Daoy (cell line): ENCODE measurements at places on chromosomes 5 and 9.
A peak's percentile ranks its signal among the peaks of the same experiment; 100 is the strongest.

DNA sequence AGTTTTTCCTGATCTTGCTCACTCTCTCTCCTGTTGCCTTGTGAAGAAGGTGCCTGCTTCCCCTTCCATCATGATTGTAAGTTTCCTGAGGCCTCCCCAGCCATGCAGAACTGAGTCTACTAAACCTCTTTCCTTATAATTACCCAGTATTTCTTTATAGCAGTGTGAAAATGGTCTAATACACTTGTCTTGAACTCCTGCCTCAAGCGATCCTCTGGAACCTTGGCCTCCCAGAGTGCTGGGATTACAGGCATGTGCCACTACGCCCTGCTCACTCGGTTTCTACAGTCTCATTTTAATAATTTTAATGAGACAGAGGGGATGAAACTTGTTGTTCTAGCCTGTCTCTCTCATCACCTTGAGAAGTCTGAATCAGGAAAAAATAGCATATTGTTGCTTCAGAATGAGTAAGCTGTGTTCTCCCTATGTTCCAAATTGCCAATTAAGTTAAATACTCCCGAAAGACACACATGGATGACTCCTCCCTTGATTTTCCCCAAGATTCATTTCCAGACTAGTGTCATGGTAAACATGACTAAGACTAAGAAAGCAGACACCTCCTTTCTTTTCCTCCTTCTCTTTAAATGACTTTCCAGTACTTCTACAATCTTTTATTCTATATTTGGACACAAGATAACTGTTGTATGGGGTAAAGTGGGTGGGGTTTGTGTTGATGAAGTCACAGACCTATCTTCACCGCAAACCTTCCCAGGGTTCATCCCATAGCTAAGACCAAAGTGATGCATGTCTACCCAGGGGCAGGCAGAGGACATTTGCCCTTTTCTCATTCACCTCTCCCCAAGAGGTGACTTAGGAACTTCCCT lies 7.8 kb upstream of the DNAJC18 start:
- no peak for DNase-seq

DNA sequence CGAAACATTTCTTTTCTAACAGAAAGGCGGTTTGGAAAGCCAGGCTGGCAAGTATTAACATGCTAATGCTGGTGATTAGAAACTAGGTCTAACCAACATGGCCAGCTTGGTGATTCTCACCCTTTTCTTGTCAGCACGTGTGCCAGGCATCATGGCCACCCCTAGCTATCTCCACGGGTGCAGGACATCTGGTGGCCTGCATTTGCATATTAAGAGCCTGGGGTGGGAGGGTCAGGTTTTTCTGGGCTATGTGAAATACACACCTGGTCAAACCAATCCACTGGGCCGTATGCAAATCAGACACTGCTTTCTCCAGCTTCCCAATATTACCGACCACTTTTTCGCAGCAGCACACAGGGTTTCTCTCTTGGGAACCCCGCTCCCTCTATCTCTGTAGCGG lies 612.1 kb downstream of the PTPRD start:
- DNase-seq, result no peak

GRCh38 chr5:10760921-10761184 lies 181 bp downstream of the DAP start:
- DNase-seq, result no peak

DNA sequence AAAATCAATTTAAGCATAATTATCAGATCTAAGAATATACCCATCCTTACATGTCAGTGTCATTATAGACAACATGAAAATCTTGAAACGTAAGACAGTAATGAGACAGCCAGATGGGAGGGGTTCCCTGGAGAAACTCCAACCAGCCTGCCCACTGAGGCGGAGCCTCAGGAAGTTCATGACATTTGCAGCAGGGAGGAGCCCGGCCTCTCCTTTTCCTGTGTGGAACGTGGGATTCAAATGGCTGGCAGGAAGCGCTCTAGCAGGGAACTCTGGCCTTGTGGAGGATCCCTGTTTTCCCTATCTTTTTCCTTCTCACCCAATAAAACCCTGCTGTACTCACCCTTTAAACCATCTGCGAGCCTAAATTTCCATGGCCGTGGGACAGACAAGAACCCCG lies 176.6 kb upstream of the KCNN2 start:
- DNase-seq, result peak; percentile 46

DNA sequence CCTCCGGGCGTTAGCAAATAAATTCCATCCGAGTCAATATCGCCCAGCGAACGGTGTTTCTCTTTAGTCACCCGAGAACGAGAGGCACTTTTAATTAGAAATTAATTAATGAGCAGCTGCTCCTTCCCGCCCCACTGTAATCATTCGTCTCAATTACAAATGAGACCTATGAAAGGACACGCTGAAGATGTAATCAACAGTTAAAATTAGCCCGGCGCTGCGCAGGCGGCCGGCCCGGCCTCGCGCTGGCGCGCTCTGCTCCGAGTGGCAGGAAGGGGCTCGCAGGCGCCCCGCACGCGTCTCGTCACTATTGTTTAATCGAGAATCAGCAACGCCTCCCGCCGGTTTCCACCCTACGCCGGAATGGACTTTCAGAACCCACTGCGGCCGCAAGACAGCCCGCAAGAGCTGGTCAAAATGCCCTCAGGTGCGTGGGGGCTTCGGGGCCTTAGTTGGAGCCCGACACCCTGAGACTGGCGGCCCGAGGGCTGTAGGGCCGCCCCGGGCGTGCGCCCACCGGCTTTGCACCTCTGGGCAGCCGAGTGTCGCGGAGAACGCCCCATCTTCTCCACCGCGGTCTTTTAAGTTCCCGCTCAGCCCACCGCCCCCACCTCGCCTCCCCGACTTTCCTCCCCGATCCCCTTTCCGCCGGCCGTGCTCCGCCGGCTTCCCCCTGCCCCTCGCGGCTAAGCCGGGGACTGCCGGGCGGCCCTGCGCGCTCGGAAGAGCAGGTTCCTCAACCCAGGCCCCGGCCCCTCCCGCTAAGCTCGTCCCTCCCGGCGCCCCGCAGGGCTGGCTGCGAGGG lies 597 bp upstream of the IRX4 start:
- peak; percentile 68 for DNase-seq

DNA sequence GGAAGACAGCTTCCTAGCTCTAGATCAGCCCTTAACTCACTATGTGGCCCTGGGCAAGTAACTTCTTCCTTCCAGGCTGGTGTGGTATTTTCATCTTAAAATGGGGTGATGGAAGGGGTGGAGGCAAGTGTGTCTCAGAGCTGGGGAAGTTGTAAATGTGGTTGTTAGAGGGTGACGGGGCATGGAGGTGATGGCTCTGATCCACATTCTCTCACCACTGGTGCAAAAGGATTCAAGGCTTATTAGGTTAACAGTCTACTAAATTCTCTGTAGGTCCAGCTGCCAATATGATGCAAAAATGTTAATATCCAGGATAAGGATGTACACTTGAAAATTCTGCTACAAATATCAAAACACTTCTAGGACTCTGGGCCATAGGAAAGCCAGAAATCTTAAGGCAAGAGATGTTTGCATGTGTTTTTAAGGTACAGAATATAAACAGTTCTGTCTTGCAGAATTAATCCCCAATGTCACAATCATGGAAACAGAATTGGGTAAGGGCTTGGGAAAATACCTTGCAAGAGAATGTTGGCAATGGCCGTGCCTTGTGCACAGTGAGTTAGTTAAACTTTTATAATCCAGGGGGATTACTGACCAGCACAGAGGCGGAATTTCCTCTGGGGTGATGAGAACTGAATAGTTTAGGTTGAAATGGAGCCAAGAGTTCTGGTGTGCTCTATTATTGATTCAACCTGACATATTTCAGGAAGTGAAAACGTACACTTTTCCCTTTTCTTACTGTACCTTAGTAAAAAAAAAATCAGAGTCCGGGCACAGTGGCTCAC lies 19.8 kb downstream of the TNFSF15 start:
- no peak for DNase-seq

DNA sequence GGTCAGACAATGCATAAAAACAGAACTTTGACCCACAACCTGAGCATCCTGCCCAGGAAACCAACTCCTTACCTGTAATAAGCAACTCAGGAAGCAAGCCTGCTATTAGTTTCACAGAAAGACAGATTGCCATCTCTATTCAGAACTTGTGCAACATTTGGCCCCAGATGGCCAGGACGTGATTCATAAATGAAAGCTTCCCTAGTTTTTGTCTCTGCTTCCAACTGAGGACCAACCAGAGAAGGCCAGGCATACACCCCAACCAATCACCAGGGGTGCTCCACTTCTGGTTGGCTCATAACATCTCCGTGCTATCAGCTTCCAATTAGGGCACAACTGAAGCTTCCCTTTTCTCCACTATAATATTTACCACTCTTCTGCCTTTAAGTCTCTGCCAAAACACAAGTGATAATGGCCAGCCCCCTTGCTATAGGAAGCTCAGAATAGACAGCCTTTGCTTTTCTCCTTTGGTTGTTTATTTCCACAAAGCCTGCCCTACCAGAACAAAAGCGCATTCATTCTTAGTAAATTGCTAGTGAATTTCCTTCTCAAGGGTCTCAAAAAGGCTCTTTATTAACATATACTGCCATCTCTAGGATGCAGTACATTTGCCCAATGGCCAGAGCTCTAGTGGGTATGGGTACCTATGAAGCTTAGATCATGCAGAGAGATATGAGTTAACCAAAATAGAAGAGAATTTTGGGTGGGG lies 289.7 kb upstream of the DAP start:
- DNase-seq, result peak; percentile 9

GRCh38 chr5:143474616-143475015 lies 71.1 kb upstream of the NR3C1 start:
- no peak for DNase-seq

- peak; percentile 17 for DNase-seq
Observed at GRCh38 chr9:82923092-82923911, 139.6 kb downstream of the RASEF start.

- DNase-seq, result no peak
Observed at GRCh38 chr9:83476513-83476912, 61.7 kb downstream of the FRMD3 start.

DNA sequence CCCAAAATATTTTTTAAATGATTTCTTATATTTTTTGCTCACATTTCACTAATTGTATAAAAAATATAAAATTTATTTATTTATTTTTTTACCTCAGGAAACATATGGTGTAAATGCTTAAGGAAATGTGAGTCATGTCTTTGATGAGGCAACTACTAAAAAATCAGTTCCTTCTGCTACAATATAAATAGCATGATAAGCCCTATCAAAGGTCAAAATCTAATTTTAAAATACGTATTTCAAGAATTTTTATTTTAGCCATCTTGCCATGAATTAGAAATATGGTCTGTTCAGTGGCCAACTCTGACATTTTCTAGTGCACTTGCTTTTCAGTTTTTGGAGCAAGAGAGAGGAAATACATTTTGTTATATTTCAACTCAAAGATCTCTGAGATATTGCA lies 50.5 kb downstream of the PDE4D start:
- no peak for DNase-seq

DNA sequence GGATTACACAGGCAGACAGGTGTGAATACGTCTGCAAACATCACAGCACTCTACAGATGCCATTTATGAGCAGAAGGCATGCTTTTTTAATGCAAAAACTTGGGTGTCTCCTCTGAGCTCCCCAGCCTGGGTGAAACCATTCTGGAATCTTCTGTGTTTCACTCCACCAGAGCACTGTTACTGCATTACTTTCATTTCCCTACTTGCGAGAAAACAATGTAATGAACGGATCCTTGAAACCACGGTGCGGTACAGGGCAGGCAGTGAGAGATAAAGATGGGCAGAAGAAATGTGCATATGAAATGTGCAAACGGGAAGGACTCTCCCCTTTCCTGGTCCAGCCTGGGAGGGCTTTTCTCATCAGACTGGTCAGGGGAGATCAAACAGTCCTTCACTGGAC lies 584.3 kb upstream of the KLF4 start:
- DNase-seq, result no peak

- DNase-seq, result peak; percentile 67
Observed at GRCh38 chr5:122415030-122415800, 103.2 kb downstream of the SNCAIP start.

DNA sequence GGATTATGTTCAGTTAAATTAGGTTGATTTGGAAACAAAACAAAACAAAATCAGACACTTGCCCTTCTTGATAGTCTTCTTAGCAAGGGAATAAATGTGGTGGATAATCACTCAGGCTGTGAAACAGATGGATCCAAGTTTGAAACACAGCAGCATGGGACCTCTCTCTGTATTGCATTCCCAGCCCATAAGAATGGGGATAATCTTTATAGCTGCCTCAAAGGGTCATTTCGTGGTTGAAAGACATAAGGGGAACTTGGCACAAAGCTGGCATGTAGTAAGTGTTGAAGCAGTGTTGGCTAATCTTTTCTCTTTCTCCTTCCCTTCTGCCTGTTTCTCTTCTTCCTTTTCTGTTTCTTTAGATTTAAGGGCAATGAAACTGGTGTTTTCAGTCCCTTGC lies 333.9 kb upstream of the TLE4 start:
- no peak for DNase-seq

- peak; percentile 40 for DNase-seq
Observed at GRCh38 chr9:70435948-70436347, 21.5 kb upstream of the KLF9 start.

- no peak for DNase-seq
Observed at GRCh38 chr9:129938291-129938979, 103.2 kb downstream of the USP20 start.

- DNase-seq, result no peak
Observed at GRCh38 chr9:90505695-90506094, 136.9 kb downstream of the DIRAS2 start.

GRCh38 chr5:34603378-34603777 lies 52.8 kb upstream of the RAI14 start:
- DNase-seq, result no peak

DNA sequence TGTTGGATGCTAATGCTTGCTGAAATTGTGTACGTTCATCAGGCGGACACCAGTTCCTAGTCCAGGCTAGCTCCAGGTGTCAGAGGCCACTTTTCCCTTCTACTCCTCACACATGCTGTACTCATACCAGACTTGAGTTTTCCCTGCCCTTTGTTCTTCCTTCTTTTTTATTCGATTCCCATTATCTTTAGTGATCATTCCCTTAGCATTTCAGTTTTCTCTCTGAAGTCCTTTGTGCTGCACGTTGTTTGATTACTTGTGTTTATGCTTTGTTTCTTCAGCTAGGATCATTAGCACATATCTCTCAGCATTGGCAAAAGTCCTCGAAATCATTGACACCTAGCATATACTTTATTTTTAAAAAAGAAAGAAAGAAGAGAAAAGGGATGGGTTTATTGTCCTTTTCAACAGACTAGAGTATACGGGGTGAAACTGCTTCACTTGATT lies 409 bp upstream of the COX7C start:
- DNase-seq, result no peak

DNA sequence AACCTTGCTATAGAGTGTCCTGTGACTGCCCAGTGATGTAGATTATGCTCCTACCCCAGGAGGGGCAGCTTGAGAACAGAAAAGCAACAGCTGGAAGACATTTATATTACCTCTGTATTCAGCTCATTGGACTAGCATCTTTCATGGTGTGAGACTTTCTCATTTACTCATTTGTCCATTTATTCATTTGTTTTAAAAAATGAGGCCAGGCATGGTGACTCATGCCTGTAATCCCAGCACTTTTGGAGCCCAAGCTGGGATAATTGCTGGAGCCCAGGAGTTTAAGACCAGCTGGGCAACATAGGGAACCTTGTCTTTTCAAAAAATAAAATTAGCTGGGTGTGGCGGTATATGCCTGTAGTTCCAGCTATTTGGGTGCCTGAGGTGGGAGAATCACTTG lies 130.0 kb upstream of the LHFPL2 start:
- peak; percentile 74 for DNase-seq

- DNase-seq, result no peak
Observed at GRCh38 chr5:169283887-169284286, 17.1 kb downstream of the SLIT3 start.
